T47D (cell line): ENCODE measurements at places on chromosomes 4 and X.

DNA sequence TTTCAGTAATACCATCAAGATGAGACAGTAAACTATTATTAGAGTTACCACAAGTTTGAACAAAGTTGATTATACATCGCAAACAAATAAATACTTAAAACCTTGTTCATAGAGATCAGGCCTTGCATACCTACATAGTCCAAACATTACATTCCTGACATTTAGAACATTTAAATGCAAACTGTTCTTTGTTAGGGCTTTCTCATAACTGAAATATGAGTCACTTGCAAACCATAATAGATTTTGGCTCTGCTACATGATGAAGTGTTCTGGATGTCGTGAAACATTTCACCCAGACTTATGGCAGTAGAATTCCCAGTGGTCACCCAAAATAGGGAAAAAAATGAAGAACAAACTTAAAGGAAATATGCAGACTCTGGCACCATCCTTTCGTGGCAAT lies 75.0 kb downstream of the FAT4 start:
- DNase-seq = no peak

- no peak for DNase-seq
Observed at GRCh38 chrX:23246001-23246400, 88.6 kb upstream of the PTCHD1 start.

GRCh38 chr4:156251373-156252065 lies 297.9 kb upstream of the CTSO start:
- DNase-seq = no peak

DNA sequence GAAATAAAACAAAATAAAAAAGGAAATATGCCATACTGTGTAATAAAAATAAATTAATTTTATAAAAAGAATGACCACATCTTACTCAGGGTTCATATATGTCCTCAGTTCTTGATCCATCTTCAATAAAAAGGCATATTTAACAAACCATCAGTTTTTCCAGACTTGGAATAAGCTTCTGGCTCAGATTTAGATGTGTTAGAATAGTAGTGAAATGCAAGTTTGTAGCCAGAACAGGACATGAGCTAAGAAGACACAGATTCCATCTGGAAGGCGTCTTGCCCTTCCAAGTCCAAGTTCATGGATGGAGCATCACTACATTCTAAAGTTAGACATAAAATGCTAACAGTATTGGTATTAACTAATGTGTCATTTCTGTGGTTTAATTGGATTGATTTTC lies 10.3 kb upstream of the LSM6 start:
- DNase-seq = no peak

GRCh38 chr4:24856586-24856985 lies 56.3 kb downstream of the CCDC149 start:
- no peak for DNase-seq

DNA sequence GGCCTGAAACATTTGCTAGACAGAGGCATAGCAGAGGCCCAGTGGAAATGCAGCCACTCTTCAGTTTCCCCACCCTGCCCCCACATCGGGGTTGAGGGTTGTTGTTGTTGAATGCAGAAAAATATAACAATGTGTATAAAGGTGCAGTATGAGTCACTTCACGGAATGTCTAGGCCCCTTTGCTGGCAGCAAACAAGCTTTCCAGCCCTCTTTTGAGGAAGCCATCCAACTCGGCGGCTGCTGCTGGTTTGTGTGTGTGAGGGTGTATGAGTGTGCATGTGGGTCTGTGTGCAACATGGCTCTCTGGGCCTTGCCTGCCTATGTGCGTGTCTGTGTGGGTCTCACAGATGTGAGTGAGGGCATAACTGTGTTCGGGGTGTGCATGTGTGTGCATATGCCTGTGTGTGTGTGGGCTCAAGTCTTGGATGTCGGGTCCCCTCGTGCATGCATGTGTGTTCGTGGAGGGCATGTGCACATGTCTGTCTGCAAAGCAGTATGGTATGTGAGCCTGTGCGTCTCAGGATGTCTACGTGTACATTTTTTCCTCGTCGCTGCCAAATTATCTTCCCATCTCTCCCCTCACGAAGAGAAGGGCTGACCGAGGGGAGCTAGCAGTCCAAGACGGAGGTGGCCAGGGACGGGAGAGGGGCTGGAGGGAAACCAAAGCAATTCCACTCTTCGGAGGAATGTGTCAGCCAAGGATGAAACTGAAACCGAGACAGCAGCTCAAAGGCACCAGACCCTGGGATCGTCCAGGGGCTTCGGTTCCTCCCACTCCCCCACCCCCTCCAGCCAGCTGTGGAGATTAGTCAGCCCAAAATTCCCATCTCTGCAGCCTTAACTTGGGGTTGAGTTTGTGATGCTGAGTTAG lies 8.4 kb upstream of the ELF4 start:
- DNase-seq = no peak

GRCh38 chr4:176475067-176475466 lies 155.3 kb downstream of the SPCS3 start:
- DNase-seq = no peak

GRCh38 chr4:1310796-1311631 lies 21.3 kb downstream of the MAEA start:
- no peak for DNase-seq

DNA sequence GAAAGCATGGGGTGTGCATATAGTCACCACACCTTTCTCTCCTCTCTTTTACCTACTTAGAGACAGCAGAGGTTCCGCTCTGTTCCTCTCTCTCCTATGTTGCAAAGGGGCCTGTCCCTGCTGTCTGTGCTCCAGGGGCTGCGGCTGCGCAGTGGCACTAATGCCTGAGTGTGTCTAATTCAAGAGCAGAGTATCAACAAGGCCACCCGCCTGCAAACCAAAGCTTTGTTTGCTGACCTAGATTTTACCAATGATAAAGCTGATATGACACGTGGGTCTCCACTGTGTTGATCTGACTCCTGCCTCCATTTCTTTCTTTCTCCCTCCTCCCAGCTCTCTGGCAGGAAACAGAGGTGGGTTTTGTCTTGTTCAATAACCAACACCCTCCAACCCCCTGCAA lies 74.9 kb downstream of the NSG1 start:
- no peak for DNase-seq

DNA sequence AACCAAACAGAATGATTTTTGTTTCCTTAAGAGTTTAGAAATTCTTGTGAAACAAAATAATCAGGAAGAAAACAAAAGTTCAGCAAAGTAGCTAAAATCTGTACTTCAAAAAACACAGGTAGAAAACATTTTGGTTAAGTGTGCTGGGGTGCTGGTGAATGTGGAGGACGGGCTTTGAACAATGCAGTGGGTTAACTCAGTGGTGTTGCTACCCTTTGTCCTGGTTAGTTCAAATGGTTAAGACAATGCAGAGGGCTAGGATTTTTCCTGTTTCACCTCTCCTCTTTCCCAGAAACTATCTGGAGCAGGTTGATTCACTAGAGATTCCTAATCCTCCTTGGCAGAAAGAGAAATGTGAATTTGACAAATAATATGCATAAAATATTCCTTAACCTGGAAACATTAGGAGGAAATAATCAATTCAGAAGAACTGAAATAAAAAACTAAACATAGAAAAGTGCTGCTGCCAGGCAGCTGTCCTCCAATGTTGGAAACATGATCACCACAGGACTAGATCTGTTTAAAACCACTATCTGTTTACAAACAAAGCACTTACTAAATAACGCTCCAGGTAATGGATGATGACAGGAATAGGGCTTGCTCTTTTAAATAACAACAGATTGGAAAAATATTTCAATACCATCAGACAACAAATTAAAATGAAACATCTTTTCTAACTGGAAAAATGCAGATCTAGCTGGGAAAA lies 148.9 kb downstream of the MAML3 start:
- DNase-seq = no peak

- DNase-seq = no peak
Observed at GRCh38 chrX:3994315-3994714, 280.9 kb upstream of the PRKX start.

GRCh38 chrX:49178537-49178936 lies 6.8 kb downstream of the PLP2 start:
- DNase-seq = no peak

GRCh38 chr4:177131736-177132135 lies 177.9 kb upstream of the NEIL3 start:
- DNase-seq = no peak

- DNase-seq = no peak
Observed at GRCh38 chr4:113564493-113564892, 197.0 kb downstream of the CAMK2D start.

GRCh38 chr4:13464543-13464942 lies 19.6 kb downstream of the RAB28 start:
- no peak for DNase-seq

DNA sequence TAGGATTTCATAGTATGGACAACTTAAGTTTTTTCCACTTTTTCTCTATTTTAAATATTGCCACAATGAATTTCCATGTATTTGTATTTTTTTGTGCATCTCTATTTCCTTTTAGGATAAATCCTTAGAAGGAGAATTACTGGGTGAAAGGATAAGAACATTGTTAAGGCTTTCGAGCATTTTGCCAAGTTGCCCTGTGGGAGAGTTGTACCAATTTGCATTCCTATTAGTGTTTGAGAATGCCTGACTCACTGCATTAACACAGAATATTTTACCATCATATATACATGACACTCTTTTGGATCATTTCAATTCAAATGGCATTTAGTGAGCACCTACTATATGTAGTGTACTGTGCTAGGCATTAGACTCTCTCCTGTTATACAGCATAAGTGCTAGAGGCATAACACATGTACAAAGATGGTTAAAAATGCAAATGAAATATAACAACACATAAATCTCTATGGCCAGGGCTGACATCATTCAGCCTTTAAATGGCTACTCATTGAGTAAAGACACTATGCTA lies 57.0 kb downstream of the PLAC1 start:
- no peak for DNase-seq

DNA sequence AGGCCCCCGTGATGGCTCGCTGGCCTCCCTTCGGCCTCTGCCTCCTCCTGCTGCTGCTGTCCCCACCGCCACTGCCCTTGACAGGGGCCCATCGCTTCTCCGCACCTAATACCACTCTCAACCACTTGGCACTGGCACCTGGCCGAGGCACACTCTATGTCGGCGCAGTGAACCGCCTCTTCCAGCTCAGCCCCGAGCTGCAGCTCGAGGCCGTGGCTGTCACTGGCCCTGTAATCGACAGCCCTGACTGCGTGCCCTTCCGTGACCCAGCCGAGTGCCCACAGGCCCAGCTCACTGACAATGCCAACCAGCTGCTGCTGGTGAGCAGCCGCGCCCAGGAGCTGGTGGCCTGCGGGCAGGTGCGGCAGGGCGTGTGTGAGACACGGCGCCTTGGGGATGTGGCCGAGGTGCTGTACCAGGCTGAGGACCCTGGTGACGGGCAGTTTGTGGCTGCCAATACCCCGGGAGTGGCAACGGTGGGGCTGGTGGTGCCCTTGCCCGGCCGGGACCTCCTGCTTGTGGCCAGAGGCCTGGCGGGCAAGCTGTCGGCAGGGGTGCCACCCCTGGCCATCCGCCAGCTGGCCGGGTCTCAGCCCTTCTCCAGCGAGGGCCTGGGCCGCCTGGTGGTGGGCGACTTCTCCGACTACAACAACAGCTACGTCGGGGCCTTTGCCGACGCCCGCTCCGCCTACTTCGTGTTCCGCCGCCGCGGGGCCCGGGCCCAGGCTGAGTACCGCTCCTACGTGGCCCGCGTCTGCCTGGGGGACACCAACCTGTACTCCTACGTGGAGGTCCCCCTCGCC lies 3.0 kb downstream of the PLXNB3 start:
- no peak for DNase-seq

GRCh38 chr4:39636531-39637184 lies 2.0 kb downstream of the SMIM14 start:
- DNase-seq = no peak

DNA sequence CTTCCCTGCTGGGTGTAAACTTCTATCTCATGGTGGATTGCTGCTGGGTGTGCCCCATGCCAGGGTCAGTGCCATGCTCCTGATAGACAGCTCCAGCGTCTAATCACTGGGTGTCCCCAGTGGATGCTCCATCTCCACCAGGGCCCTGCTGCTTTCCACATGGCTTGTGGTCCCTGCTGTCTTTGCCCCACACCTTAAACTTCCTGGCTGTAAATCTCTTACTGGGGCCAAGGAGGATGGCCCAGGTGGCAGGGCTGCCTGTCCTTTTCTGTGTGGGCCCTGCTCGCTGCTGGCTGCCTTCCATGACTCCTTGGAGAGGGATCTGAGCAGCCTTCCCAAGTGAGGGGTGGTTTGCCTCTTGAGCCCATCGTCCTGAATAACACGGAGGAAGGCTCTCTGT lies 51.8 kb downstream of the RGS12 start:
- DNase-seq = no peak

GRCh38 chrX:129769467-129770154 lies 10.1 kb upstream of the SASH3 start:
- no peak for DNase-seq

DNA sequence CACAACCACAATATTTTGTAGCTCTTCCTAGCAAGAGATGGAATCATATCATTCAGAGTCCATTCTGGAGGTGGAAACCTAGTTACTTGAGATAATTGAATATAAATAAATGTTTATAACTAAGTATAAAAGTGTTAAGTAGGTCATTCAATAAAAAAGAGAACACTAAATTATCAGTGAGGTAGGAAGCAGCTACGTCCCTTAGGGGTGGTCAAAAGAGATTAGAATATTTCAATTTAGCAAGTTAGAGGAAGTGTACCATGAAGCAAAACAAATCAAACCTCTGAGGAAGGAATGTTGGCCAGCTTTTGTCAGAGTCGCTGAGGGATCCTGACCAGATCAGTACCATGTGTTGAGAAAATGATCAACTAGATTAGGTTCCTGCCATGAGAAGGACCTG lies 38.0 kb downstream of the GK2 start:
- no peak for DNase-seq

GRCh38 chr4:185061610-185062009 lies 43.3 kb downstream of the HELT start:
- no peak for DNase-seq

- DNase-seq = peak; percentile 18
Observed at GRCh38 chr4:154982187-154983047, 201.3 kb downstream of the RBM46 start.

GRCh38 chr4:128275346-128275745 lies 12.3 kb downstream of the PGRMC2 start:
- no peak for DNase-seq

DNA sequence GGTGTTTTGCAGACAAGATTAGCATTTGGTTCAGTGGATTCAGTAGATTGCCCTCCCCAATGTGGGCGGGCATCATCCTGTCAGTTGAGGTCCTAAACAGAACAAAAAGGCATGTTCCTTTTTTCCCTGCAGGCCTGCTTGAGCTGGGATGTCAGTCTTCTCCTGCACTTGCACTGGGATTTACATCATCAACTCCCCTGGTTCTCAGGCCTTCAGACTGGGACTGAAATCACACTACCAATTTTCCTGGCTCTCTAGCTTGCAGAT lies 278.9 kb upstream of the FTHL17 start:
- no peak for DNase-seq

DNA sequence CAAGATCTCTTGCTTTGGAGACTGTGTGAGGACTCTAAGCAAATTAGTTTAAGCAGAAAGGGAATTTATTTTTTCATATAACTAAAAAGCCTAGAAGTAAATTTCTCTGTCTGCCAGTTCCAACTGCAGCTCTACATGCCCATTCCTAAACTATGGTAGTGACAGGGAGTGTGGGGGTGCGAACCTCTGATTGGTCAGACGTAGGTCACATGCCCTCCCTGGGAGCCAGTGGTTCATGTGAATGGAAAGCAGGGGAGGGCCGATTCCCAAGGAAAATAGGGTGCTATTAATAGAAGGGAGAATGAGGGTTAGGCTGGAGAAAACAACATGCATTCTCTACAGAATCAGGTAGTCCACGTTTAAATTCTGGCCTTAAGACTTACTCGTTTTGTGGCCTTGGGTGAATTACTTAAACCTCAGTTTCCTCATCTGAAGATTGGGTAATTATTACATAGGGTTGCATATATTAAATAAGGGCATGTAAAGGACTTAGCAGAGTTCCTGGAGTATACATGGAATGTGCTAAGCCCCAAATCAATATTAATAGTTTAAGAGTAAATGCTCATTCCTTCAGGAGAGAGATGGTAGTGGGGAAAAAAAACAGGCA lies 7.2 kb downstream of the RAB33B start:
- DNase-seq = no peak
